ENCODE measurements at places on chromosomes 2 and 18. TPM values are rescaled to one million over a fixed set of nuclear protein-coding genes. Genes with fewer than 3 reads are reported as not detected.

The ONECUT2 gene
- 0.09 TPM for total RNA-seq

- no peak for DNase-seq
Measured at GRCh38 chr2:211800001-211800400, 738.6 kb downstream of the ERBB4 start.

The DAW1 gene
- not detected for total RNA-seq

DNA sequence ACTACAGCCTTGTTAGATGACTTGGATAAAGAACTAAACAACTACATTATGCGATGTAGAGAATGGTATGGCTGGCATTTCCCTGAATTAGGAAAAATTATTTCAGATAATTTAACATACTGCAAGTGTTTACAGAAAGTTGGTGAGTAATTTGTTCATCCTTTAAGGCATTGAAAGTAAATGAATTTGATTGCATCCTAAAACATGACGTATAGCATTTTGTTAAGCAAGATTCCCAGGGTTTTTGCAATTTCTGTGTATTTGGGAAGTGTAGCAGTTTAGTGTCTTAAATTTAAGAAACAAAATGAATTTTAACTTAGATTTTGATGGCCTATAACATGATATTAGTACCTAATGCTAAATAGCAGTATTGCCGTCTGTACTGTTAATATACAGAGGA, 24.8 kb downstream of the NOP58 start:
- no peak for DNase-seq

GRCh38 chr2:206721256-206721920, 3.2 kb upstream of the DYTN start:
- DNase-seq: no peak
